NCI-H1930 (cell line): ENCODE measurements at places on chromosomes 7 and 10.

GRCh38 chr10:51080311-51081006, 6.2 kb downstream of the PRKG1 start:
- DNase-seq = no peak

GRCh38 chr10:128027306-128027705, 98.9 kb downstream of the MKI67 start:
- DNase-seq = no peak

DNA sequence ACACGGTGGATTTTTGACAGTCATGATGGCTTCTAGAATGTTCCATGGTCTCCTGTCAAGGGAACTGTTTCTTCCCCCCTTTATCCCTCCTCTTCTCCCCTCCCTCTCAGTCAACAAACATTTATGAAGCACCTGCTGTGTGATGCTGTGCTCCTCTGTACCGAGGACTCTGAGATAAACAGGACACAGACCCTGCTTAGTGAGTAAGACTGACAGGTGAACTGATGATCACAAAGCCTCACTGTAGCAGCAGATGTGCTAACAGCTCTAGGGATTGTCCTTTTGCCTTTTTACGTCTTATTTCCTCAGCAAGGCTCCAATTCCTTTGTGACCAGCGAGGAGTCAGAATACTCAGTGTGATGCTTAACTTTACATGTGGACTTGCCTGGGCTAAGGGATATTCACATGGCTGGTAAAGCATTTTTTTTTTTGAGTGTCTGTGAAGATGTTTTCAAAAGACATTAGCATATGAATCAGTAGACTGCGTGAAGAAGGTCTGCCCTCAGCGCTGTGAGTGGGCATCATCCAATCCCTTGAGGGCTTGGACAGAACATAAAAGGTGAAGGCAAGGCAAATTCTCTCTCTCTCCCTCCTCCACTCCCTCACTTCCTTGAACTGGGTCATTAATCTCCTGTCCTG, 170.1 kb downstream of the ADRA2A start:
- DNase-seq = no peak

- no peak for DNase-seq
Measured at GRCh38 chr7:101146-102046, 91.0 kb upstream of the FAM20C start.

DNA sequence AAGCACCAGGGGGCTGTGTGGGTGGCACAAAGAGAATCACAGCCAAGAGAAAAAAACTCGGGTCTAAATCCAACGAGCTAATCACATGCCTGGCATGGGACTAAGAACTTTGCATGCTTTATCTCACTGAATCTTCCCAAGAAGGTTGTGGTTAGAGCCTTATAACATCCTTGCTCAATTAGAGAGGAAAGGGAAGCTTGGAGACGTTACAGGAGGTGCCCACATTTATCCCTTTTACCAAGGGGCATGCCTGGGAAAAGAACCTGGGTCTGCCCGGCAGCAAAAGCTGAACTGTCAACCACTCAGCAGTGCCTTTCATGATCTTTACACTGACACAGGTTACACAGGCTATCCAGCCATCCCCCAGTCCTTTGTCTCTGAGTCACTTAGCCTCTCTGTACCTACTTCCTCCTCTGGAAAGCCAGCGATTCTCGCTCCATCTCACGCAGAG, 190.1 kb downstream of the PRPF18 start:
- DNase-seq = no peak

GRCh38 chr10:1209355-1209979, 153.3 kb downstream of the WDR37 start:
- no peak for DNase-seq
